ENCODE measurements at places on chromosomes 5 and 9.

GRCh38 chr5:10046676-10047075 is 203.0 kb downstream of the ATPSCKMT start:
- DNase-seq = peak; percentile 5

- DNase-seq = peak; percentile 11
Observed at GRCh38 chr9:80890124-80890523, 799.2 kb downstream of the TLE1 start.

DNA sequence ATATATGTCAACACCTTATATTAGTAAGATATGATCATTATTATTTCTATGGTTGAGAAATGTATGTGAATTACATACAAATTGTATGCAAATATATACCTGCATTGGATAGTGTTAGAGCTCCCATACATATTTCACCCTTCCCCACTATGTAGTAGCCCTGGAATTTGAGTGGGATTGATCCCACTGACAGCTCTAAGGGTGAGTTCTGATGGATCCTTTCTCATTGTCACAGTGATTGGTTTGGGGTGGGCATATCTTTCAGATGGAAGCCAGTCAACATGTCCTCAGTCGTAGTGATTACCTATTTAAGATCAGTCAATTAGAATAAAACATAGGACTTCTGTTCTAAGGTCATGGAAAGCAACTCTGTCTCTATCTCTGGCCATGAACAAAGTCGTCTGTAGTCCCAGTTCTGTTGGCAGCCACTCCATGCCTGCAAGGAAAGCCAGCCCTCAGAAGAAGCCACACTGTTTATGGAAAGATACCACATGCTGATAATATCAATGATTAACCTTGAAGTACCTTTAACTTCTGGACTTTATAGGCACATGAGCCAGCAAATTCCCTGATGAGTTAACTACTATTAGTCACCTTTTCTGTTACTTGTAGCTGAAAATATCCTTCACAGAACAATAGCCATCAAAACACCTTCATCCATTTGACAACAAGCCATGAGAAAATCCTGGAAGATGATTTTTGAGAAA is 5.1 kb upstream of the CCDC192 start:
- peak; percentile 62 for DNase-seq

GRCh38 chr5:3376611-3377010 is 219.0 kb upstream of the IRX1 start:
- DNase-seq = no peak

DNA sequence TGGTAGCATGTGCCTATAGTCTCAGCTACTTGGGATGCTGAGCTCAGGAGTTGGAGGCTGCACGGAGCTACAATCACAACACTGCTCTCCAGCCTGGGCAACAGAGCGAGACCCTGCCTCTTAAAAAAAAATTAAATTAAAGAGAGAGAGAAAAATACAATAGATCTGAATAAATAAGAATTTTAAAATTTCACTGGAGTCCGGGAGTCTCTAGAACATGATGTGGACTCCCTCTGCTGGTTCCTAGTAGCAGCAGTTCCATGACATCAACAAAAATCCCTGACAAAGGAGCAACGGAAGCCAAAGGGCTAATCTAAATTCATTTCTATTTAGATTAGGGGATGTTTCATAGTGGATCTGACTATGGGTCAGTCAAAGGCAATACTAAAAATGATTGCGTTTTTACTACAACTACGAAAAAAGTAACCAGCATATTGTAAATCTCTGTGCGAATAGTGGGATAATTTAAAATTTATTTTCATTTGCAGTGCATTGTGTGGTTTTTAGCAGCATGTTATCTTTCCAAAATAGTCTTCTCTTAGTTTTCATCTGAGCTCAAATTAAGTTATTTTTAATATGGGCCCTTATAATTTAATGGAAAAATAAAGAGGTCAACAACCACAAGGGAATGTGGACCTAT is 6.7 kb downstream of the INIP start:
- DNase-seq = peak; percentile 51

DNA sequence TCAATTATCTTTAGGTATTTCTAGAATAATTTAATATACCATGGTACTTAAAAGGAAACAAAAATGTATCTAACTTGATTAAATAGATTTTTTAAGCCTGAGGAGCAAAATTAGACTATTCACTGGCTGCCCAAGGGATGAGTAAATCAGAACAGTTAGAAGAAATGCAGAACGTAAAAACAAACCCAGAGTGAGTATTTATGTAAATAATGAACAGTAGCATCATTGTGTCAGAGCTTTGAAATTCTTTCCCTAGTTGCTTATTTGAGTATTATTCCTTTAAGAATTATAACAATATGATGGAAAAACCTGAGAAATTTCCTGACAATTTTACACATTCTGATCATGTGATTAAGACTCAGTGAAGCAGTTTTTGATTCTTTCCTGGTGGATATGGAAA is 200.9 kb downstream of the GDNF start:
- no peak for DNase-seq

DNA sequence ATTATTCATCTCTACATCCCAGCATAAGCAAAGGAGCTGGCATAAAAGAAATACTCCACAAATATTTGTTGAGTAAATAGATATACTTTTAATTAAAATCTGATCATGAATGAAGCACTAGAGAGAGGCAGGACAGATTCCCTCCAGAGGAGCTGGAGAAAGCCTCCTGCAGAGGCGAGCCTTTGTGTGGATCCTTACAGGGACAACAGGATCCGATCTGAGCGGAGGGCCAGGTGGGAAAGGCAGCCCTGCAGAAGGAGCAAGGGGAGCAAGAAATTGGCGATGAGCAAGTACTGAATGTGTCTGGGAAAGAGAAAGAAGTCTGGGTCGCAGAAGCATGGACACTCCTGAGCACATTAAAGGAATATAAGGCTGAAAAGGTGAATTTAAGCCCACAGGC is 69.4 kb downstream of the EBF1 start:
- DNase-seq = no peak

DNA sequence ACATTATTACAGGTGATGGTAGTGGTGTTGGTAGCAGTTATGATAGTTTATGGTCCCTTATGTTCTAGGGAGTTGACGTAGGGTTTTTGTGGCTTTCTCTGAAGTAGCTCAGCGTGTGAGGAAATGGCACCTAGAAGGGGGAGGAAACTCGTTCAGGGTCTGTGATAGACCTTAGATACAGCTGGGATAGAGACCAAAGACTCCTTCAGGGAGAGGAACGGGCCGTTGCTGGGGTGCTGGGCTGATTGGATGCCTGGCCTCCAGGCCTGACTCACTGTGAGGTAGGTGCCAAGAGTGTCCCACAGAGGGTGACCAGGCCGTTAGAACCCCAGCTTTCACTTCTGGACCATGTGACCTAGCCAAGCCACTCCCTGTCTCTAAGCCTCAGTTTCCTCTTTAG is 96.6 kb downstream of the DAB2IP start:
- DNase-seq = no peak

DNA sequence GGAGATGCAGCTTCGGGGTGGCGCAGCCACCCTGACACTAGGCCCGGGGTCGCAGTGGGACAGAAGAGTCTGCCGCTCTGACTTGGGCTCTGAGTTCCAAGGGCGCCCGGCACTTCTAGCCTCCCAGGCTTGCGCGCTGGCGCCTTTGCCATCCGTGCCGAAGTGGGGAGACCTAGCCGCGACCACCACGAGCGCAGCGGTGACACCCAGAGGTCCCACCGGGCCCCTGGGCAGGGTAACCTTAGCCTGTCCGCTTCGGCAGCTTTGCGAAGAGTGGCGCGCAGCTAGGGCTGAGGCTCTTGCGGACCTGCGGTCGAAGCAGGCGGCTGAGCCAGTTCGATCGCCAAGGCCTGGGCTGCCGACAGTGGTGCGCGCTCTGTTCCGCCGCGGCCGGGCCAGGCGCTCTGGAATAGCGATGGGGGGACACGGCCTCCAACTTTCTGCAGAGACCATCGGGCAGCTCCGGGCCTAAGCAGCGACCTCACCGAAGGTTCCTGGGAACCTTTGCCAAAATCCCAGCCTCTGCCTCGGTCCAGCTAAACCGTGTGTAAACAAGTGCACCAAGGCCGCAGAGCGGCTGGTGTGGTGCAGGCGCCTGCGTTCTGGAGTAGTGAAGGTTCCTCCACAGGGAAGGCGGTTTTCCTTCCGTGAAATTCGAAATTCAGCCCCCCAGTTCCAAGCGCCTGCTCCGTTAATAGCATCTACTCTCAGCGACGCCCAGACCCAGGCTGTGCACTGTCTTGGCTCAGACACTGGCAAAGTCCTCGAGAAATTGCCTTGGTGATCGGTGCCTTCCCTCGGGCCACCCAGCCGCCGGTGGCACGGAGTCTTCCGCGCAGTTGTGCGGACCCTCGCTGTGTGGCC is 7.4 kb downstream of the TLX3 start:
- no peak for DNase-seq

DNA sequence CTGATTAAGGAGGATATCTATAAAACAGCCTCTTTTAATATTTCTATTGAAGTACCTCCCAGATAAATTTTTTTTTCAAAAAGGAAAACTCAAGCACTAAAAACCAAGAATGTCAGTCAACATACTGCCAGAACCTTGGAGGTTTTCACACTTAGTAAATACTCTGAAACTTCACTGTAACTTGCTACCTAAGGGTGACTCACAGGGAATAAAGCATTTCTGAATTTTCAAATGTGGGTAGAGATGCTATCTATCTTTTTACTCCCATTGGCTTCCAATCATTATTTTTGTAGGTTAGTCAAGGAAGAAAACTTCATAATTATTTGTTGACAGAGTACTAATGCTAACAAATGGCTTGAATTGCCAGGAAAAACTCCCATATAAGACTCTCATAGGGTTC is 46.1 kb downstream of the SLC25A46 start:
- DNase-seq = no peak

DNA sequence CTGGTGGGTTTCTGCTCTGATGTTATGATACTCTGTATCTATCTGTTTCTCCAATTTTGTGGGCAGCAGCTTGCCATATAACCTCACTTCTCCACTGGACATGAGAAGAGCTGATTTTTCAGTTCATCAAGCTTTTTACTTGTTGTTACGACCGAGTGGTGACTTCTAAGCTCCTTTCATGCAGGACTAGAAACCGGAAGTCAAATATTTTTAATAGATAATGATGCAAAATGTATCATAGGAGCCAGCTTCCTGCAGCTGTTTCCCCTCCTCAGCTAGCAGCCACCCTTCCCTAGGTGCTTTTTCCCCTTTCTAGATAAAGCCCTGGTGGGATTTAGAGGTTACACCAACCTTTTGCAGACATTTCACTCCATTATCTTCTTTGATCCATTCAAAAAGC is 17.0 kb upstream of the ADAM19 start:
- DNase-seq = no peak

- no peak for DNase-seq
Observed at GRCh38 chr5:73444499-73445438, 3.8 kb downstream of the FOXD1 start.

DNA sequence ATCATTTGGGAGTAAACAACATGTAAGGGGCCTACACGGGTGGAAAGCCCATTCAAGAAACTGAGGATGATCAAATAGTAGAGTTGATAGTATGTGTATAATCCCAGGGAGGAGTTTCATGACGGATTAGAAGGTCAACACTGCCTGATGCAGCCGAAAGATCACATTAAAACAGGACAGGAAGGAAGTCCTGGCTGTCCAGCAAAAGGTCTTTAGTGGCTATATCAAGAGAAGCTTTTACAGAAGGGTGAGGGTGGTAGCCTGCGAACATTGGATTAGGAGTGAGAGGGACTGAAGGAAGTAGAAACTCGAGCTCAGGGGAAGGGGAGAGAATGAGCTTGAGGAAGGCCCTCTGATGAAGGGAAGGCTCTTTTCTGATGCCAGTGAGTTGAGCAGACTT is 36.0 kb downstream of the DOCK8 start:
- no peak for DNase-seq

DNA sequence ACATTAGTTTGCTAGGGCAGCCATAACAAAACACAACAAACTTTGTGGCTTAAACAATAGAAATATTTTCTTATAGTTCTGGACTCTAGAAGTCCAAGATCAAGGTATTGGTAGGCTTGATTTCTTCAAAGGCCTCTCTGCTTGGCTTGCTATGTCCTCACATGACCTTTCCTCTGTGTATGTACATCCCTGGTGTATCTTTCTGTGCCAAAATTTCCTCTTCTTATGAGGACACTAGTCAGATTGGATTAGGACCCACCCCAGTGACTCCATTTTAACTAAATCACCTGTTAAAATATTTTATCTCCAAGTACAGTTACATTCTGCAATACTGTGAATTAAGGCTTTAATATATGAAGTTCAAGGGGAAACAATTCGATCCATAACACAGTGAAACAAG is 168.9 kb upstream of the CCNH start:
- DNase-seq = no peak

DNA sequence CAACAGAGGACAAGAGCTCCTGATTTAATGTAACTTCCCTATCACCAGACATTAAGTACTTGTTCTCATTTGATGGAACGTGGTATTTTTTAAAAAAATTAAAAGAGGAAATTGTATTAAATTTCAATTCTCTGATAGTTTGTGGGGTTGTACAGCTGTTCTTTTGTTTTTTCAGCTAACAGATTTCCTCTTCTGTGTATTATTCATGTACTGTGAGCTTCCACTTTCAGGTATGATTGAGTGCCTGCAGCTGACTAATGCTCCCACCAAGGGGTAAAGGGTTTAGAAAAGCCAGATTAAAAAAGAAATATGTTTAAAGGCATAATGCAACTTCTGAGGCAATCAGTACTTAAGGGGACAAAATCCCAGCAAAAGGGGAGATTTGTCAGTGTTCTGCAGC is 117.7 kb upstream of the ACTBL2 start:
- peak; percentile 24 for DNase-seq

DNA sequence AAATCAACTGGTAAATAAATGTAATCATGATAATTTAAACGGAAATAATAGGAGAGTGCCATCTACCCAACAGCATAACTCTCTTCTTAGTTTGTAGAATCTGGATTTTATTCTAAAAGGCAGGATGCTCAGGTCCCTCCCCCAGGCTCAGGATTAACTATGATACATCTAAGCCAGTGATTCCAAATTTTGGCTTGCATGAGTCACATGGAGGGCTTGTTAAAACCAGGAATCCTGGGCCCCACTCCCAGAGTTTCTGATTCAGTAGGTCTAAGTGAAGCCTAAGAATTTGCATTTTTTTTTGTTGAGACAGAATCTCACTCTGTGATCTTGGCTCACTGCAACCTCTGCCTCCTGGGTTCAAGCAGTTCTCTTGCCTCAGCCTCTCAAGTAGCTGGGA is 62.3 kb upstream of the ZFR start:
- peak; percentile 45 for DNase-seq

DNA sequence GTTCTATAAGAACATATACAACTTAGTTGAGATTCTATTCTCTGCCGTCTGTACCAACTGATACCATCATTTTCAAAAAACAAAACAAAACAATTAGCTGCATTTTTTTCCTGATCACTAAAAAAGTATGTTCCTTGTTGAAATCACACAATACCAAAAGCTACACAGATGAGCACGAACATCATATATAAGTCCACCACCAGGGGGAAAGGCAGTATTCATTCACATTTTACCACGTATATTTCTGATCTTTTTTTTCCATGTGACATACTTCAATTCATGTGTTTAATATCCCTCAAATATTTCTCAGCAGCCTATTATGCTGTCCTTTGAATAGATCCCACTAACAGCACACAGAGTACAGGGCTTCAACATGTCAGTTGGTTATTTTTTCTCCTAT is 40.6 kb downstream of the IRX2 start:
- no peak for DNase-seq

DNA sequence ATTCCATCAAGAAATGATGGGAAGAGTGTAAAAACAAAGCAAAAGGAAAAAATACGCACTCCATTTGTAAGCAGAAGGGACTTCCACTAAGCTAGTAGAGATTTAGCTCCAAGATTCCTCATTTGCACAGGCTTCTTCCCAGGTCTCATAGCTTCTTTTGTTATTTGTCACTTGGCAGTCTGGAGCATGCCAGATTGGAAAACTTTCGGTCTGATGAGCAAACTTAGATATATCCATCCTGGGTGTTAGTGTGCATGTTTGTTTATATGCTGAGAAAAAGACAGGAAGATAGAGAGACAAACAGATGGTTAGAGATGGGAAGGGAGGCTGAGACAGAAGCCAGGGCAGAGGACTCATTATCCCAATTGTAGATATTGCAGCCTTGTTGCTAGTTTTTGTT is 1644.5 kb upstream of the NUDT12 start:
- no peak for DNase-seq
